H9 (cell line): ENCODE measurements at places on chromosomes 1 and 21. TPM values are rescaled to one million over a fixed set of nuclear protein-coding genes. Genes with fewer than 3 reads are reported as not detected.

Gene CGN
- total RNA-seq: 29.9 and 30.9 TPM in 2 replicates

GRCh38 chr1:64981601-64982533, 15.5 kb upstream of the JAK1 start:
- no peak for DNase-seq
- no peaks in the 10 kb centered on the region for H3K36me3 ChIP-seq
- H3K27me3 ChIP-seq: no peaks in the 10 kb centered on the region; the same call in 1 of the 2 replicates
- no peak overlapping the region for H3K4me3 ChIP-seq
- H3K4me1 ChIP-seq: no peaks in the 10 kb centered on the region

Gene OLFML2B
- total RNA-seq: 1.3 and 1.4 TPM in 2 replicates

- DNase-seq: no peak
- H3K36me3 ChIP-seq: no peaks in the 10 kb centered on the region
- no peaks in the 10 kb centered on the region for H3K27me3 ChIP-seq
- H3K4me1 ChIP-seq: no peaks in the 10 kb centered on the region
- H3K4me3 ChIP-seq: no peak overlapping the region
- H3K27ac ChIP-seq: no peak overlapping the region
These were observed 323.3 kb upstream of the DEPDC1 start for GRCh38 chr1:68820151-68820550.

Gene ERG
- total RNA-seq: 0.11 and 0.18 TPM in 2 replicates

GRCh38 chr1:34845131-34845901, 14.2 kb downstream of the SMIM12 start:
- no peak overlapping the region for H3K27ac ChIP-seq
- H3K4me1 ChIP-seq: peaks cover 8% of the 10 kb centered on the region; the same call in 1 of the 2 replicates
- no peak for DNase-seq
- H3K36me3 ChIP-seq: peaks cover 5% of the 10 kb centered on the region; the same call in 1 of the 2 replicates

Gene FLG2
- total RNA-seq: not detected in 2 replicates

Gene KCNE2
- total RNA-seq: 0.29 TPM in 1 of 2 replicates, not detected in the other

Gene GSTM5
- not detected in 2 replicates for total RNA-seq

Gene RHCE
- total RNA-seq: 0.26 and 0.90 TPM in 2 replicates

Gene SLC44A3
- total RNA-seq: 4.8 and 5.5 TPM in 2 replicates

Gene CAPN8
- total RNA-seq: not detected in 2 replicates

DNA sequence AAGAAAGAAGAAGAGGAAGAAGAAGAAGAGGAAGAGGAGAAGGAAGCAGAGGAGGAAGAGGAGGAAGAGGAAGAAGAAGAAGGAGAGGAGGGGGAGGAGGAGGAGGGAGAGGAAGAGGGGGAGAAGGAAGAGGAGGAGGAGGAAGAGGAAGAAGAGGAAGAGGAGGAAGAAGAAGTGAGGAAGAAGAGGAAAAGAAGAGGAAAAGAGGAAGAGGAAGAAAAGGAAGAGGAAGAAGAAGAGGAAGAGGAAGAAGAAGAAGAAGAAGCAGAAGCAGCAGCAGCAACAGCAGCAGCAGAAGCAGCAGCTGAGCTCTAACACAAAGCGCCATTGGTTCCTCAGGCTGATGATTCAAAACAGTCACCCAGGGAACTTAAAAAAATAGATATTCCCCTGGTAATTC, 34.0 kb downstream of the DNAI4 start:
- no peaks in the 10 kb centered on the region for H3K36me3 ChIP-seq
- H3K27me3 ChIP-seq: no peaks in the 10 kb centered on the region
- H3K27ac ChIP-seq: no peak overlapping the region
- no peak overlapping the region for H3K4me3 ChIP-seq

GRCh38 chr1:115323366-115324004, 14.6 kb downstream of the NGF start:
- no peaks in the 10 kb centered on the region; the same call in 2 of the 3 replicates for H3K36me3 ChIP-seq
- no peak overlapping the region for H3K4me3 ChIP-seq
- no peaks in the 10 kb centered on the region for H3K4me1 ChIP-seq
- H3K27me3 ChIP-seq: no peaks in the 10 kb centered on the region
- no peak for DNase-seq

DNA sequence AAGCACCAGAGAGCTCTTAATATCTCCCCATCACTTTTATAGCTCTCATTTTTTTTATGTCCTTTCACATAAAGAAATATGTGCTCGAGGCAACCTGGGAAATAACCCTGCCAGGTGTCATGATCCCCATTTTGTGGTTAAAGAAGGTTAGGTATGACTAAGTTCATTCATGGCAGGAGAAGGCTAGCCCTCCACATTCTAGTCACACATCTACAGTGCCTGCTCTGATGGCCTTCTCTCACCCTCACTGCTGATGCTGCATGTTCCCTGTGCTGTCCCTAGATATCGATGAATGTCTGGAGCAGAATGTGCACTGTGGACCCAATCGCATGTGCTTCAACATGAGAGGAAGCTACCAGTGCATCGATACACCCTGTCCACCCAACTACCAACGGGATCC, 187.5 kb downstream of the TPR start:
- peaks cover 2% of the 10 kb centered on the region; the same call in 1 of the 2 replicates for H3K4me1 ChIP-seq
- H3K36me3 ChIP-seq: no peaks in the 10 kb centered on the region
- no peak overlapping the region for H3K4me3 ChIP-seq
- no peaks in the 10 kb centered on the region for H3K27me3 ChIP-seq
- no peak for DNase-seq

GRCh38 chr1:89291276-89291675, 18.6 kb upstream of the GBP5 start:
- H3K4me1 ChIP-seq: no peaks in the 10 kb centered on the region
- H3K36me3 ChIP-seq: no peaks in the 10 kb centered on the region; the same call in 1 of the 2 replicates
- no peak overlapping the region for H3K4me3 ChIP-seq
- DNase-seq: no peak
- H3K27ac ChIP-seq: no peak overlapping the region

Gene GNG12
- total RNA-seq: 14.3 and 14.6 TPM in 2 replicates

DNA sequence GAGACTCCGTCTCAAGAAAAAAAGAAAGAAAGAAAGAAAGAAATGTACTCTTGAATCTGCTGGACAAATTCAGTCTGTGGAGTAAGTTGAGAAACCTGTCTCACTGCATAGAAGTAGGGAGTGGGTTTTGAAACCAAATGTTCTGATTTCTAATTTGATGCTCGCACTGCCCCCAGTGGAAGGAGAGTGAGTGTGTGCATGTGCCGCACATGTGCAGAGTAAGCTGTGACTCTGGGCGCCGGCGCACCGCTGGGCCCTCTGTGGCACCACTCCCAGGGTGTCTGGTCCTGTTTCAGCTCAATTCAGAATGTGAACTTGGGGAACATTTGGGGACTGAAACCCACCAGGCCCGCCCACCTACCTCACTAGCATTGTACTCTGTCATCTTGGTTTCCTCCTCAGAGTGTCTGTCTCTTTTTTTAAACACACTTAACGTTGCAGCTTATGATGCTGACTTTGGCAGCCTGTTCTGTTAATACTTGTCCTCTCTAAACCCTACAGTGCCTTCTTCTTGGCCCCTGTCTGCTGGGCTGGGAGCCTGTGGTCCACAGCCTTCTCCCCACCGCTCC, 104.6 kb downstream of the CACNA1E start:
- no peak overlapping the region for H3K4me3 ChIP-seq
- DNase-seq: peak; percentile 52
- no peak overlapping the region for H3K27ac ChIP-seq
- H3K27me3 ChIP-seq: no peaks in the 10 kb centered on the region

- no peak for DNase-seq
- no peaks in the 10 kb centered on the region for H3K27me3 ChIP-seq
- no peak overlapping the region for H3K27ac ChIP-seq
- H3K4me1 ChIP-seq: peaks cover 3% of the 10 kb centered on the region; the same call in 1 of the 2 replicates
- H3K36me3 ChIP-seq: peaks cover 12% of the 10 kb centered on the region; the same call in 2 of the 3 replicates
These were observed 14.7 kb downstream of the MTHFR start for GRCh38 chr1:11790880-11791715.

DNA sequence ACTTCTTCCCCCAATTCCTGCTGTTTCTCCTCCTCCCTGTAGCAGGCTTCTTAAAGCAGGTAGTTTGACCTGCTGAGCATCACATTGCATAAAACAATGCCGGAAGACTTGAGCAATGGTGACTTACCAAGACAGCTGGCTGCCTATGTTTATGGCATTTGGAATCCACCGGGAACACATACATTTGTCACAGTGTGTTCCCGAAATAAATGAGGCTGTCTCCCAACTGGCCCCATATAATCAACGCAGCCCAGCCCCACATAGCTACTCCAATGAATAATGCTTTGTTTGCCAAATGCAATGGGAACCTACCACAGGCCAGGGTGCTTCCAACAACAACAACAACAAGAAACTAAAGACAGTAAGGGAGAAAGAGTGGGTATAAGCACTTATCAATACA, 186.1 kb upstream of the MAP1LC3C start:
- H3K36me3 ChIP-seq: no peaks in the 10 kb centered on the region
- no peak overlapping the region for H3K27ac ChIP-seq
- DNase-seq: no peak

- H3K4me1 ChIP-seq: no peaks in the 10 kb centered on the region
- no peak overlapping the region for H3K27ac ChIP-seq
- no peaks in the 10 kb centered on the region for H3K27me3 ChIP-seq
- no peaks in the 10 kb centered on the region for H3K36me3 ChIP-seq
These were observed 64.8 kb downstream of the MORN1 start for GRCh38 chr1:2326524-2326923.

GRCh38 chr1:112044745-112045144, 55.3 kb upstream of the KCND3 start:
- no peaks in the 10 kb centered on the region for H3K27me3 ChIP-seq
- H3K27ac ChIP-seq: no peak overlapping the region
- H3K4me3 ChIP-seq: no peak overlapping the region
- no peaks in the 10 kb centered on the region for H3K36me3 ChIP-seq
- no peaks in the 10 kb centered on the region for H3K4me1 ChIP-seq

- H3K27ac ChIP-seq: no peak overlapping the region
- no peak for DNase-seq
- H3K27me3 ChIP-seq: no peaks in the 10 kb centered on the region
- H3K36me3 ChIP-seq: no peaks in the 10 kb centered on the region
- H3K4me3 ChIP-seq: no peak overlapping the region
These were observed 362.7 kb downstream of the PTPRU start for GRCh38 chr1:29599071-29599470.

GRCh38 chr1:193310564-193310963, 124.2 kb upstream of the B3GALT2 start:
- H3K27me3 ChIP-seq: no peaks in the 10 kb centered on the region
- DNase-seq: no peak
- H3K36me3 ChIP-seq: no peaks in the 10 kb centered on the region

- no peaks in the 10 kb centered on the region for H3K4me1 ChIP-seq
- no peak for DNase-seq
- H3K27me3 ChIP-seq: no peaks in the 10 kb centered on the region
- H3K4me3 ChIP-seq: no peak overlapping the region
These were observed 34.9 kb downstream of the ETS2 start for GRCh38 chr21:38840456-38841300.

GRCh38 chr21:42002421-42002958, 7.7 kb downstream of the ZBTB21 start:
- H3K27ac ChIP-seq: no peak overlapping the region
- H3K27me3 ChIP-seq: no peaks in the 10 kb centered on the region
- no peaks in the 10 kb centered on the region for H3K4me1 ChIP-seq
- peaks cover 26% of the 10 kb centered on the region for H3K36me3 ChIP-seq
- no peak for DNase-seq

Gene PRDM16
- total RNA-seq: 0.17 and 0.70 TPM in 2 replicates

DNA sequence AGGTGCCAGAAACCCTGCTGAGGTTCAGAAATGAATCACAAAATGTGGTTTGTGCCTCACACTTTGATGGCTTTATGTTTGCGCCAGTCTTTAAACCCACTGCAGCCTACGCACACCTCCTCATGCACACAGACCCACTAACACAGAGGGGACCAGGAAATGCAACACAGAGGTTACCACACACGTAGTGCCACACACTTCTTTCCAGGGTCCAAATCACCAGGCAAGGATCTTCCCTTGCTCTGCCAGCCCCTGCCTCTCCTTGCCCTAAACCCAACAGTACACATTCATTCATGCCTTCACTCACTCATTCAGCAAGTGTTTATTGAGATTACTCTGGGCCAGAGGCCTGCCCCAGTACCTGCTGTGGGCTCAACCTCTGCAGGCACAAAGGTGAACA, 17.5 kb downstream of the MAB21L3 start:
- no peaks in the 10 kb centered on the region for H3K27me3 ChIP-seq
- H3K27ac ChIP-seq: no peak overlapping the region

DNA sequence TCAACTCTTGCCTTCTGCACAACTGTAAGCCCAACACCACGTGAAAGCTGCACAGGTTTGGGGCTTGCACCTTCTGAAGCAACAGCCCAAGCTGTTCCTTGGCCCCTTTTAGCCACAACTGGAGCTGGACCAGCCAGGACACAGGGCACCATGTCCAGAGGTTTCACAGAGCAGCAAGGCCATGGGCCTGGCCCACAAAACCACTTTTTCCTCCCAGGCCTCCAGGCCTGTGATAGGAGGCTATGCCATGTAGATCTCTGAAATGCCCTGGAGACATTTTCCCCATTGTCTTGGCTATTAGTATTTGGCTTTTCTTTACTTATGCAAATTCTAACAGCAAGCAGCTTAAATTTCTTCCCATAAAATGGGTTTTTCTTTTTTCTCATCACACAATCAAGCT, 126.1 kb downstream of the SLC44A5 start:
- no peak for DNase-seq
- peaks cover 5% of the 10 kb centered on the region for H3K36me3 ChIP-seq
- H3K27me3 ChIP-seq: no peaks in the 10 kb centered on the region
- no peak overlapping the region for H3K4me3 ChIP-seq
- no peaks in the 10 kb centered on the region for H3K4me1 ChIP-seq

DNA sequence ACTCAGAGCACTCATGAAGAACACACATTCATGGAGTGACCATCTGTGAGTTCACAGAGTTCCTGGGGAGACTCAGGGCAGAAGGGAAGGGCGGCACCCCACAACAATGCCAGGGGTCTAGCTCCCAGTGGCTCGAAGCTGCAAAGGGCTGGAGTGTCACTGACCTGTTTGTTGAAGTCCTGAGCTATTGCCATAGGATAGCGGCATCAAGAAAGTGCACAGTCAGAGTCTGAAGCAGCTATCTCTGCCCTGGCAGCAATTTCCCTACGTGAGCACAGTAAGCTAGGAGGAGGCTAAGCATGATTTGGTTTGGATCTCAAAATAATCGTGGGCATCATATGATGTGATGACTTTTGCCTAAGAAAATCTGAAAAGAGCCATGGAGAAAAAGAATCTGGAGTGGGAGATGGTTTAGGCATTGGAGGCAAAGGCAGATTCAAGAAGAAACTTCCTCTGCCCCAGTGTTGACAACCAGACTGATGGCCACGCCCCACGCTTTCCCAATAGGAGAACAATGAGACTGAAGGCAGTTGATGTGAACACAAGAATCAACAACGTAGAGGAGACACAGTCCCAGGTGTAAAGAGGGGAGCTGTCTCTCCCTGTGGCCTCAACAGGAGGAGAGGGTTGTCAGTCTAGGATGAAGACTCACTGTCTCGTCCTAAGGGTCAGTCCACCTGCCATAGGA, 100.0 kb upstream of the SLC25A33 start:
- no peak overlapping the region for H3K27ac ChIP-seq
- H3K4me3 ChIP-seq: no peak overlapping the region
- H3K4me1 ChIP-seq: no peaks in the 10 kb centered on the region; the same call in 1 of the 2 replicates
- no peak for DNase-seq
- H3K27me3 ChIP-seq: no peaks in the 10 kb centered on the region

Gene SYTL1
- 12.0 and 13.0 TPM in 2 replicates for total RNA-seq

DNA sequence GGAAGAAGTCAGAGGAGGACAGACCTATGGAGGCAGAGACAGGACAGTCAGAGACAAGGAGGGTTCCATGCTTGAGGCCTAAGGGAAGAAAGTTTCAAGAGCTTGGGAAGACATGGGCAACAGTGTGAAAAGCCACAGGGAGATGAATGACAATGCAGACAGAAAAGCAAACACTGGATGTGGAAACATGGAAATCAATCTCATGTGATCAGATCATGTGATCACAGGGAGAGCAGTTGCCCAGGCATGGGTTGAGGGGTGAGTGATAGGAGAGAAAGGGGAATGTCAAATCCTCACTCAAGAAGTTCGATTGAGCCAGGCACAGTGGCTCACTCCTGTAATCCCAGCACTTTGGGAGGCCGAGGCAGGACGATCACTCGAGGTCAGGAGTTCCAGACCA, 17.2 kb downstream of the PTAFR start:
- H3K4me1 ChIP-seq: no peaks in the 10 kb centered on the region; the same call in 1 of the 2 replicates
- no peak overlapping the region for H3K27ac ChIP-seq
- no peak for DNase-seq
- no peaks in the 10 kb centered on the region for H3K36me3 ChIP-seq
- no peak overlapping the region for H3K4me3 ChIP-seq
